ENCODE measurements at places on chromosomes 11 and 22.

DNA sequence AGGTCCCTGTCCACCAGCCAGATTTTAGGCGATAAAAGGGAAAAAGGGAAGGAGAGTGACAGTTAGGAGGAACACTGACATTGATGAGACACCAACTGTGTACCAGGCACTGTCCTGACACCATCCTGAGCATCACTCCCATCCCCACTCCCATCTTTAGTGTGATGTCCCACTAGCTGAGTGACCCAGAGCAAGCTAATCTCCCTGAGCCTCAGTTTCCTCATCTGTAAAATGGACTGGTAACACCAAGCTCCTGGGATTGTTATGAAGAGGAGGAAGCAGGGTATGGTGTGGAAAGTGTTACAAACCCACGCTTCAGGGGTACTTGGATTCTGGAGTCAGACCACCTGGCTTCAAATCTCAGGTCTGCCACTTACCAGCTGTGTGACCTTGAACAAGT, 8.5 kb upstream of the P2RY6 start:
- DNase-seq = no peak

GRCh38 chr11:8178297-8178696, 9.5 kb upstream of the RIC3 start:
- DNase-seq = no peak

DNA sequence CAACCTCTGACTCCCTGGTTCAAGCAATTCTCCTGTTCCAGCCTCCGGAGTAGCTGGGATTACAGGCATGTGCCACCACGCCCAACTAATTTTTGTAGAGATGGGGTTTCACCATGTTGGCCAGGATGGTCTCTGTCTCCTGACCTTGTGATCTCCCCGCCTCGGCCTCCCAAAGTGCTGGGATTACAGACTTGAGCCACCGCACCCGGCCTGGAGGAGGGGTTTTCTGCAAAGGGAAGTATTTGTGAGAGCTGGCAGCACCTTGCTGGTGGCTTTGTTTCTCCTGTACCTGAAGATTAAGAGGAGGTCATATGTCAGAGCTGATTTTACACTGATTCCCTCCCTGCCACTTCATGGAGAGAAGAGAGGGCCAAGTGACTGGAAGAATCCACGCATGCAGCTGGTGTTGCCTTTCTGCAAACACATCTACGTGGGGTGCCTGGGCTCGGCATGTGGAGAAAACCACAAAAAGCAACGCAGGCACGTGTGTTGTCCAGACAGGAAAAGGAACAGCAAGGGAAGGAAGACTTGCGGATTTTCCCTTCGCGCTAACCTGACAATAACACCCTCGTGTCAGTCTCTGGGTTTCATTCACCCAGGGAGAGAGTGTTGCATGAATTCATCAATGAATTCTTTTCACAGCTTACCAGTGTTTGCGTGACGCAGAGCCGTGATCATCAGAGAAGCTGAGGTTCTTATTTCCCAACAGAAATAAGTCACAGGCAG, 61.9 kb downstream of the TSPAN18 start:
- DNase-seq = no peak

- no peak for DNase-seq
These were observed 65.4 kb downstream of the PRR5L start for GRCh38 chr11:36361472-36361871.

DNA sequence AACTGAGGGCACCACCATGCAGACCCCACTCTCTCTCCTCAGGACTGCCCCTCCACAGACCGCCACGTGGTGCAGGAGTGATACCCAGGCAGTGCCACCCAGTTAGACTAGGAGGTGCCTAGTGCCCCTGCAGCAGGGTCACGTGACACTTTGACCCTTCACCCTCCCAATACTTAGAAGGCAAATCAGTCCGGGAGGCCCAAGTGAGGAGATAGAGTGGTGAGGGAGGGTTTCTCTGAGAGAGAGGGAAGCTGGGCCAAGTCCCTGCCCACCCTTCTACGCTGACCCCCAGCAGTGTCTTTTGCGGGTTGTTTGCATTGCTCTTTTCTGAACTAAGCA, 84.6 kb downstream of the BUD13 start:
- DNase-seq = no peak

DNA sequence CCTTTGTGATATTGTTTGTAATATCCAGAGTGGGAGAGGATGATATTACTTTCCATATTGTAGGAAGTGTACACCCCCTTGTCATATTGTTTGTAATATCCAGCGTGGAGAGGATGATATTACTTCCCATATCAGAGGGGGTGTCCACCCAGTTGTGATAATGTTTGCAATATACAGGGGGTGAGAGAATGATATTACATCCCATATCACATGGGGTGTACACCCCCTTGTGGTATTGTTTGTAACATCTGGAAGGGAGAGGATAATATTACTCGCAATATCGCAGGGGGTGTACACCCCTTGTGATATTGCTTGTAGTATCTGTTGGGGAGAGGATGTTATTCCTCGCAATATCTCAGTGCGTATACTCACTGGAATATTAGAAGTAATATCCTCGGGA, 61.5 kb downstream of the PRSS23 start:
- no peak for DNase-seq

DNA sequence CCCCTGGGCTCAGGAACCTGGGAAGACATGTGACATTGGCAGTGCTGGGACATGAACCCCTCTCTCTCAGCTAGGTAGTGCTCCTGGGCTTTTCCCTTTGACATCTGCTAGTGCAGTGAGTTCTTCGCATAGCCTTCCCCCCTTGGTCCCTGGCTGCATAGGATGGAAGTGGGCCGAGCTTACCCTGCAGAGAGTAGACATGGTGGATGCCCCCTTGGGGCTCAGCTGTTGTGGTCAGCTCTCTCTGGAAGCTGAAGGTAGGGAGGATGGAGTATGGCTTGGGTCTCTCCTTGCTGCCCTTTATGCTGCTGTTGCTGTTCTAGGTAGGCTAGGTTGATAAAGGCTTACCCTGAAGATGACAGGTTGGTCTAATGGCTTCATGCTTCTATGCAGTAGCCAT, 92.1 kb downstream of the ZBTB16 start:
- no peak for DNase-seq

DNA sequence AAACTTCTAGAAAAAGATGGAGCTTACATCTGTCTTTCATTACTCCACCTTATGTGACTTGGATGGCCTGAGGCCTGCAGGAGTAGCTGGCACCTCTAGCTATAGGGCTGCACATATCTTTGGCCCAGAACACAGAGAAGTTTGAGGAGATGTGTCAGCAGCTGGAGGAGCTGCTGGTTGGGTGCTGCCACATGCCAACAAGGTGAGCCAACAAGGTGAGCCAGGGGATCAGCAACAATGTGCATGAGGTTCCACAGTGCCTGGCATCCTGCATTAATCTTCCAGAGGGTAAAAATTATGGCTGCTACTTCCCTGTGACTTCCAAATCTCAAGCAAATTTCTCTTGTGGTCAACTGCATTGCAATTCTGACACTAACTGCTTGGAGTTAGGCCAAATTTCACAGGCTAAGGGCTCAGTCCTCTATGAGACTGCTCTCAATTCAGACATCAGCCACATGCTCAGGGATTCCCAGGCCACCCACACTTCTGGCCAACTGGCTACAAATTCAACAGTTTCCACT, 16.0 kb downstream of the RBM7 start:
- DNase-seq = no peak

DNA sequence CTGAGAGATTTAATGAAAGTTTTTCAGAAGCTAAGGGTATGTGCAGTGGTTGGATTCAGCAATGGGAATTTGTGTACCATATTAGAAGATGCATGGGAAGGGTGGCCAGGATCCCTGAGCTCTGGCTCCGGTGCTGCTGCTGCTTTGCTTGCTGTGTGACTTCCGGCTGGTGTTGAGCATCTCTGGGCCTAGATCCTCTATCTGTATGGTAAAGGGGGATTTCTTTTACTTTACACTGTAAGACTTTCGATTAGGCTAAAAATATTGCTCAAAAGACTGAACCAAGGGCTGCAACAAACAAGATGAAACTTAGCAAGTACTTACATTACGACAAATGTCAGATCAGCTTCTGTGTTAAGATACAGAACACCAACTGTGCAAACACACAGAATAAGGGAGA, 39.1 kb downstream of the XRRA1 start:
- no peak for DNase-seq

GRCh38 chr22:31932863-31933262, 11.5 kb upstream of the YWHAH start:
- DNase-seq = no peak

GRCh38 chr11:15711311-15711710, 596.6 kb downstream of the INSC start:
- DNase-seq = no peak

DNA sequence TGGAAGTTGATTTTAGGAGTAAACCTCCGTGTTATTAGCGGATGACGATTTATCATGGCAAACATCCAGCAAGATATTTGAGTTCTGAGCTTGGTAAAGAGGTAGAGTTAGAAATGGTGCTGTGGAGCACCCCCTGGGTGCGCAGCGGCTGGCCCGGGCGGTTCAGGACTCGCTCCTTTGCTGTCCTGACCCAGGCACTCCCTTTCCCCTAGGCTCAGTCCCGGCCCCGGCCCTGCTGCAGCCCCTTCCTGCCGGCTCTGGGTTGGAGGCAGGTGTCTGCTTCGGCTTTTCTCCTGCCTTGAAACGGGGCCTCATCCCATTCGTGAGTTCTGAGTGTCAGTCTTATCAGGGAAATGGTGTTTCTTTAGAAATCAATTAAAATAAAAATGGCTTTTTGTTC, 33.4 kb downstream of the AP2A2 start:
- DNase-seq = no peak

DNA sequence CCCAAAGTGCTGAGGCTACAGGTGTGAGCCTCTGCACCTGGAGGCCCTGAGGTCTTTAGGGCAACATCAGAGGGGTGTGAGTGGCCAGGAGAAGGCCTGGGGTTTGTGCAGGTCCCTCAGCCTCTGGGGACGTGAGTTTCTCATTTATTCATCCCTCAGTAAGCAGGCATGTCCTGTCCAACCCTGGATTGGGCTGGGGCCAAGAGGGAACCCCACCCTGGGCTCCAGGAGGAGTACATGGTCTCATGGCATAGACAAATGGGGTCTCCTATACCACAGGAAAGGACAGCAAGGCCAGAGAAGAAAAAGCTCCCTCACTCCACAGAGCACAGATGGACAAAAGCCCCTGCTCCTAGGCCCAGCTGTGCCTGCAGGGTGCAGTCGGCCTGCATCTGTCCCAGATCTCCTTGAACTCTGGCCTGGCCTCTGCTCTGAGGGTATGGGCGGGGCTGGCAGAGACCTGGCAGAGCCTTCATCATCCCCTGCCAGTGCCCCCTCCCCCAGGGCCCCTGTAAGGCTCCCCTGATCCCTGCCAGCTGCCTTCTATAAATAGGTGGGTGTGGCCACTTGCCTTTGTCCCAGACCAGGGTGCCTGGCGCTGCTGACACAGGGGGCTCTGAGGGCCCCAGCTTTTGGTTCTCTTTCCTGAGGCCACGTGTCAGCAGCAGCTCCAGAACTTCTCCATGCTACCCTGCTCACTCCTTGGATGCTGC, 34.6 kb downstream of the A4GALT start:
- no peak for DNase-seq

- no peak for DNase-seq
These were observed 25.3 kb upstream of the KRTAP5-6 start for GRCh38 chr11:1671658-1672057.

DNA sequence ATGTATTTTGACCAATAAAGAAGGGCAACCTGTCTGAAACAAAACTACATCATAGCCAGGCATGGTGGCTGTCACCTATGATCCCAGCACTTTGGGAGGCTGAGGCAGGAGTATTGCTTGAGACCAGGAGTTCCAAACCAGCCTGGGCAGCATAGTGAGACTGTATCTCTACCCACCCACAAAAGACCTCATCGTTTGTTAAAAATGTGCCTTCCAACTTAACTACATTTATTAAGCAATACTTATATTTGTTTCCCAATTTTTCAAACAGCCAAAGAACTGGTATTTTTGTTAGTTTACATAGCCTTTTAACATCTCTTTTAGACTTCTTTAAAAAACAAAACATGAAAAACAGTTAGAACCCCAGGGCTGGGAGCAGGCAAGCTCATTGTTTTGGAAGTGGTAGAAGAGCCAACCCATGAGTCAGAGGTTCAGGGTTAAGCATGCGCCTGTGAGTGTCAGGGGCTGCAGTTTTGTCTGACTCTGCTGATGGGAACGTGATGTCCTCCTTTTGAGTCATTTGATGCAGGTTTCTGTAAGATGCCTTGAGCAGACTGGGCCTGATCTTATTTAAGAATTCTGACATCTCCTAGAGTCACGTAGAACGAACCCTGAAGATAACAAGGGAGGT, 53.9 kb upstream of the CRTAM start:
- no peak for DNase-seq

GRCh38 chr11:15114501-15115475, at the start of gene INSC:
INSC (plus strand) TSS chr11:15114923; CDS start chr11:15149175, 34,252 bp downstream.
- no peak for DNase-seq

- DNase-seq = no peak
These were observed 631.5 kb downstream of the METTL15 start for GRCh38 chr11:28739489-28740280.

DNA sequence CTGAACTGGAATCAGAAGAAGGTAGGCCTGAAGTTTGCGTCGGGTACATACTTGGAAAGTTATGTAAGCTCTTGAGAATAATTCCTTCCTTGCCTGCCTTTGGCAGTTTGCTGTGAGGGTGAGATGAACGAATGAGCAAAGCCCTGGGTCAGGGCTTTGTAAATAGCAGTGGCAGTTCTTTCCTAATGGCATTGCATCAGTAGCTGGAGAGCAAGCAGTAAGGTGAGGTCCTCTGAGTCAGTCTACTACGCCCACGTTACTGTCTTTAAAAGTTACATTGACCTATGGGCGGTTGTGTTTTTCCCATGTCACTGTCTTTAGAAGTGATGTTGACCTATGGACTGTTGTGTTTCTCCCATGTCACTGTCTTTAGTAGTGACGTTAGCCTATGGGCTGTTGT, 179.1 kb upstream of the E2F8 start:
- DNase-seq = no peak

- no peak for DNase-seq
These were observed 550.0 kb downstream of the MN1 start for GRCh38 chr22:27251563-27251962.

DNA sequence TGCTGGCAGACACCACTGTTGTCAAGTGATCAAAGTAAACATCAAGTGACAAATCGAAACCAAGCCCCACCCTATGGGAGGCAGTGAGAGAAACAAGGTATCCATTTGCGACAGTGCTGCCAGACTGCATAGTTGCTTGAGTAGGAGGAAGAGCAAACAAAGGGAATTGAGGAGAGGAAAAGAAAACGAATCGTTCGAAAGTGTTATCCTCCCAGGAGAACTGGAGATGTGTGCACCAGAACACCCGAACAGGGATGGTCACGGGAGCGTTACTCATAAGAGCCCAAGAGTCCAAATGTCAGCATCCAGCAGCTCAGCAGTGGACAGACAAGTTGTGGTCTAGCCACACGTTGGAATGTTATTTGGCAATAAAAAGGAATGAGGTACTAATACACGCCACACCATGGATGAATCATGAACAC, 58.4 kb upstream of the NUP50 start:
- no peak for DNase-seq

DNA sequence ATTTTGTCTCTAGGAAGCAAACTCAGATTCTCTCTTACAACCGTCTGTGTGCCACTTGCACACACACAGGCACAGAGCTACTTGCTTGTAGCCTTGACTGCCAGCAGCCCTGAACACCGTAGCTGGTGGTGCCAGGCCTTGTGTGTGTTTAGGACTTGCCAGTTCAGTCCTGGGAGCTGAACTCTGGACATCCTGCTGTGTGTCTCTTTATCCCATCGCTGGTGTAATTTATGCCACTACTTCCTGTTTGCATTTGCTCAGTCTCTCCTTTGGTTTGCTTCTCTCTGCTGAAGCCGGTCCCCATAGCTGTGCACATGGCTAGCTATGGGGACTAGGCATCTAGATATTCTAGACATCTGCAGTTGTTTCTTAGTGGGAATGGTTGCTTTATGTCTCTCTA, 24.0 kb downstream of the MARK2 start:
- DNase-seq = peak; percentile 16
